ENCODE measurements at places on chromosomes 2 and 18.

DNA sequence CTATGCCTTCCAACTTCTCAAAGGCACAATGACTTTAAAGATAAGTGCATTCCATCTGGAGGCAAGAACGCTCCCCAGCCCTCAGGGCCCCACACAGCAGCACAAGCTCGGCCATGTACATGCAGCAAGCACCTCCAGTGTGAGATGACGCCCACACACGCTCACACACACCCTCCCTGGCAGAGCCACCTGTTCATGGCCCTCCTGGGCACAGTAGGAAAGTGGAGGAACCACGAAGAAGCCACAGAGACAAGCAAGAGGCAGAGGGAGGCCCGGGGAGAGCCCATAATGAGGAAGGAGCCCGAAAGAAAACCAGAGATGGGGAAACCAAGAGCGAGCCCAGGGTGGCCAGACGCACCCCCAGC is 21.7 kb downstream of the BIN1 start:
- peak; percentile 12 for DNase-seq

DNA sequence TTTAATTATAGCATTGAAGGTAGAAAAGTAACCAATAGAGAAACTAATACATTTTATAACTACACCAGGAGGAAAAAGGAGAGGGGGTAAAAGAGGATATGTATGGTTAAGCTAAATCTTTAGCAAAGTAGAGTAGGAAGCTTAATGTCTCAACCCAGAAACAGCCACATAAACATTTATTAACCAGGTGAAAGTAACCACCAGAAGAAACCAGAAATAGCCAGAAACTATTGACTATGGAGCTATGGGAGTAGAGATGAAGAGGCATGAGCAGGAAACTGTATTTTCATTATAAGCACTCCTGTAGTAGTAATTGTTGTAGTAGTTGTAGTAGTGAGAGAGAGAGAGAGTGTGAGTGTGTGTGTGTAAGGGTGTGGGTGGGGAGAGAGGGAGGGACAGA is 617.5 kb upstream of the CHAC2 start:
- DNase-seq: no peak

DNA sequence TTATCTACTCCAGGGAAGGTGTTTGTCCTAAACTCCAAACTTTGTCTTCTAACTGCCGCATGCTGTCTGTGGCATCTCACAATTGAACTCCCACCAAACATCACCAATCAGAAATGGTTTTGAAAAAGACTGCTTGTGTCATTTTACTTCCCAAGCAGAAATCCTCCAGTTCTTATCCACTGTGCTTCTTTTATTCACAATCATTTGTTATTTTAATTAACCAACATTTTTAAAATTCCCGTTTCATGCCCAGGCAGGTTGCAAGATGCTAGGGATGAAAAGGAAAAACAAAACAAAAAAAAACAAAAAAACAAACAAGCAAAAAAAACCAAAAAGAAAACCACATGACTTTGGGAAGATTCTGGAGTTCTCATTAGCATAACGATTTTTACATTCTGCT is 63.5 kb upstream of the RAB27B start:
- no peak for DNase-seq

GRCh38 chr2:7858624-7859023 is 823.2 kb upstream of the ID2 start:
- DNase-seq: no peak

GRCh38 chr2:57796527-57796926 is 250.1 kb upstream of the VRK2 start:
- no peak for DNase-seq

- no peak for DNase-seq
These were observed 1.7 kb downstream of the EGR4 start for GRCh38 chr2:73291461-73292315.

DNA sequence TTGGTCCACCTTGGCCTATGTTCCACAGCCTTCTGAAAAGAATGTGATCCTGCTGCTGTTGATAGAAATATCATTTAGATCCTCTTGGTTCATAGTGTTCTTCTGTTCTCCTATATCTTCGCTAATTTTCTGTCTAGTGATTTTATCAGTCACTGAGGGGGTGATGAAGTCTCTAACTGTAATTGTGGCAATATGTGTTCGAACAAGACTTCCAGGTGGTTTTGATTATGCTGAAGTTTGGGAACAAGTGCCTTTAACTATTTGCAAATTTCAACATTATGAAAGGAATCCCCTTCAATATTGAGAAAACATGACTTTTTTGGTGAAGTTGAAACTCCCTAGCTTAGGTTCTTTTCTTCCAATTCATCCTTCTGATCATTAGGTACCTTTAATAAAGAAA is 140.4 kb downstream of the MTX2 start:
- no peak for DNase-seq

DNA sequence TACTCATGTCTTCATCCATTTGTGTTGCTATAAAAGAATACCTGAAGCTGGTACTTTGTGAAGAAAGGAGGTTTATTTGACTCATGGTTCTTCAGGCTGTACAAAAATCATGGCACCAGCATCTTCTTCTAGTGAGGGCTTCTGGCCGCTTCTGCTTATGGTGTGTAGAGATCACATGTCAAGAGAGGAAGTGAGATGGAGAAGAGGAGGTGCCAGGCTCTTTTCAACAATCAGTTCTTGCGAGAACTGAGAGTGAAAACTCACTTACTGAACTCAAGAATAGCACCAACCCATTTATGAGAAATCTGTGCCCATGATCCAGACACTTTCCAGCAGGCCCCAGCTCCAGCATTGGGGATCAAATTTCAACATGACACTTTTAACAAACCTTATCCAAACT is 30.0 kb upstream of the BARD1 start:
- DNase-seq: no peak

DNA sequence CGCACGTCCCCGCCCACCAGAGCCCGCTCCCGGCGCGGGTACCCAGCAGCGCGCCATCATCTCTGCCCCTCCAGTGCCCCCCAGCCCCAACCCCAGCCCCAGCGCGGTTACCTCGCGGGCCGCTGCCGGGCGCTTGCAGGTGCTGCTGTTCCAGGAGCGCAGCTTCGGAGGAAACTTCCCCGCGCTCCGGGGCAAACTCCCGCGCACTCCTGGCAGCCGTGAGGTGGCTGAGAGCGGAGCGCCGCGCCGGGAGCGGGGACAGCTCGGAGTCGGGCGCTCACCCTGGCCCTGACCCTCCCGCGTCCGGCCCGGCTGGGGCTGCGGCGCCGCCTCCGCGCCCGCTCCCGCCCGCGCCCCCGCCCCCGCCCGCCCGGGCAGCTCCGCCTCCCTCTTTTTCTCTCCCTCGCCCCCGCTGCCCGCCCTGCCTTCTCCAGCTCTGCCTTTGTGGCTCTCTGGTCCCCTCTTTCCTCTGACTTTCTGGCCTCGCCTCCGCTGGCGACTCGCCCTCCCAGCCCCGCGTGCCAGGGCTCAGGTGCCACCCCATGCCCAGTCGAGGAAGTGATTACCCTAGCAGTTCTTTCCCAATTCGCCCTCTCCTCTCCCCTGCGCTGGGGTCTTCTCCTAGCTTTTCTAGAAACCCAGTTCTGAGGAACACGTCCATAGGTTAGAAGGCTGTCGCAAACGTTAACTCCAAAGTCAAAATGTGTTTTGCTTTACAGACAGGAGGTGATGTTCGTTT is at the start of gene CHST9:
TSS of gene CHST9 (minus strand) at position 284 of the 739 bp plus-strand sequence. CDS start 42,499 bp downstream, outside the sequence.
- no peak for DNase-seq

GRCh38 chr2:212939777-212940531 is 211.5 kb downstream of the IKZF2 start:
- DNase-seq: no peak

- no peak for DNase-seq
These were observed 111.4 kb downstream of the METTL4 start for GRCh38 chr18:2459886-2460285.

DNA sequence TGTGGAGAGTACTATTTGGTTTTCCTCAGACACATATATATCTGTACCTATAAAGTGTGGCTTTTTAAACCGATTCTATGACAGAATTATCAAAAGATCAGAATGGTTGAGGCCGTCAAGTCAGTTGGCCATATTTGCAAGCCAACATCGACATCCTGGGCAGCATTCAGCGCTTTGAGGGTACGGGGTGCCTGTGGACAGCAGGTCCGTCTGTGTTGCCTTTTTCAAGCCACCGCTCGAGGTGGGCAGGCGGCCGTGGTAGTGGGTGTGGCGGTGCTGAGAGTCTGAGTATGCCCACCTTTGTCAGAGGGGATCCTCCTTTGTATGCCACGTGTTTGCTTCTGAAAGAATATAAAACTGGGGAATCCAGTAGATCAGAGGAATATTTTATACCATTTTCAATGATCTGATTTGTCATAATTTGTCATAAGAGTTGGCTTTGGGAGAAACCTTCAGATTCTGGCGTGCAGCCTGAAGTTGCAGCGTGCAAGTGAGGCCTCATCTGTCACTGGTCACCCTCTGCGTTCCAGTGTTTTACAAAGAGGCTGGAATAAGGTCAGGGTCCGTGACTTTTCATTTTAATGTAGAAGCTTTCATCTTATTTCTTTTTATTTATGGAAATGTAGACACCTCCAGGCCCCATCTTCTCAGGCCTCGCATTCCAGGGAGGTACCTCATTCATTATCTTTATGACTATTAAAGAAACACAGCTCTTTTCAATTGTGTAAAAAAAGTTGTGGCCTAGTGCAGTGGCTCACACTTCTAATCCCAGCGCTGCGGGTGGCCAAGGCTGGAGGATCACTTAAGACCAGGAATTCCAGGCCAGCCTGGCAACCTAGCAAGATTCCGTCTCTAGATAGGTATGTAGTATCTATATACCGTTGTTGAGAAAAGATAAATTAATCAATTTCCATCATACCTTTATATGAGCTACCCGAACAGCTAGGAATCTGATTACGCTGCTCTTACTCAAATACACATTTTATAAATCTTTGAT is 37.8 kb upstream of the RBM44 start:
- DNase-seq: no peak

DNA sequence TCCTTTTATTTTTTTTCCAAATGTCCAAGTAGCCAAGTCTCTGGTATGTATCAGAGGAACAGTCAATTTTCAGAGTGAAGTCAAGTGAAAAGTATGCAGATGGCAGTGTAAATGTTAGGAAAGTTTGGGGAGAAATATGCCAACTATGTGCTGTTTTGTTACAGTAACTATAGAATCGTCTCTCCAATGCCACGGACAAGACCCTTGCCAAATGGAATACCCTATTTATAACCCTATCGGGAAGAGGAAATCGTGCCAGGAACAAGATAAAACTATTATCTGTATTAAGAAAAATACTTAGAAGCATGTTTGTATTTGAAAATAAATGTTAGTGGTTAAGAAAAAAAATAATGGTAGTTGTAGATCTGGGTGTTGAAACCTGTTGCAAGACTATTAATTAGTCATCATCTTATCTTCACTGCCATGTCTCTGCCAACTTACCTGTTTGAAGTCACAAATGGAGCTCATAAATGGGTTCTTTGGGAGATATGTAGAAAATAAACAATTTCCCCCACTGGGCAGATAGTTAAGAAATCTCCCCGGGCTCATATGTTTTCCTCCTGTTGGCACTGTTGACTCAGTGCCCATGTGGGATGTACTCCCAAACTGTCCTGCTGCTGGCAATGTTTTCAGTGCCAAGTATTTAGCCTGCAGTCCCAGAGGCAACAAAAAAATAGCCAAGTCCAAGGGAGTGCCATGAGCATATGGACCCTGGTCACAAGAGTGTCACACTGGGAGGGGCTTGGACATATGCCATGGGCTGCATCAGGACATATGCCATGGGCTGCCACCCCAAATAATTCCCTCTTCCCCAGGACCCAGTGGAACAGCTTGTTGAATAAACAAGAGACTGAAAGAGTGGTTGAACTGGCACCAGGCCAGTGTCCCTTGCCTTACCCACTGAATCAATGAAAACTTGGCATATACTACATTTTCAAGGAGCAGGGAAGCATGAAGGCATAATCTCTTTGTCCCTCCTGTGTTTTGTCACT is 366.9 kb downstream of the OSR1 start:
- no peak for DNase-seq

- DNase-seq: no peak
These were observed 114.7 kb upstream of the CYP1B1 start for GRCh38 chr2:38190542-38191218.

- no peak for DNase-seq
These were observed 33.5 kb upstream of the ZNF512 start for GRCh38 chr2:27549303-27549702.

GRCh38 chr2:8753609-8754008 is 71.8 kb downstream of the ID2 start:
- DNase-seq: no peak

GRCh38 chr18:23071285-23071684 is 64.0 kb upstream of the CABLES1 start:
- peak; percentile 18 for DNase-seq

DNA sequence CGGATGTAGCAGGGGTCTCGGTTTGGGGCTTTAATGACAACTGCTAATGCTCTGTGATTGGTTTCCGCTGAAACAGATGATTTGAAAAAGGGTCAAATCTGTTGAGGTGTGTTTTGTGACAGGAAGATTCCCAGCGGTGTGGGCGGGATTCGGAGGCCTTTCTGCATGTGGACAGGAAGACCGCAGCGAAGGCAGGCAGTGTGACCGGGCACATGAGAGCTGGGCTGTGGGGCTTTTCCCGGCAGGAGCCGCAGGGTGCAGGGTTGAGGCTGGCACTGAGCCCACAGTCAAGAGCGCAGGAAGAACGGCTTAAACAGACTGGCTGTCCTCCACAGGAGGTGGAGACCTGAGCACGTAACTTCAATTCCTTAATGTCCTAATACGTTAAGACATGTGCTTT is 180.0 kb upstream of the TPO start:
- no peak for DNase-seq

- no peak for DNase-seq
These were observed 165.2 kb downstream of the SH3BP4 start for GRCh38 chr2:235116885-235117492.

- no peak for DNase-seq
These were observed 145.6 kb upstream of the GPC1 start for GRCh38 chr2:240289701-240290431.

- no peak for DNase-seq
These were observed 146.0 kb upstream of the SOX11 start for GRCh38 chr2:5546181-5546580.

DNA sequence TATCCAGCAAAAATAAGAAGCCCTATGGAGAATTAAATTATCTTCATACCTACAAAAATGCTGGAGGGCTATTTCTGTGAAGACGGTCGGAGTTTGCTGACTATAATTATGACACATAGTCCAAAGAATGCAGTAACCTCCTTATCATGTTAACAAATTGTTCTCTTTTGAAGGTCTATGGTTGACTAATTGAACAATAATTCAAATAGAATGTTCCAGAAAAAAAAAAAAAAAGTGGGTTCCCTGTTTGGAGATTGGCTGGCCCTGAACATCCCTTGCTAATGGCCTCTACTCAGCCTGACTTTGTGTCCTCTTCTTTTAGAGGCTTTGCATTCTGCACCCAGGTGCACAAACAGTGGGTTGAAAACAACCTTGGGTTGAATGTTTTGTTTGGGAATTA is 82.8 kb upstream of the CCBE1 start:
- DNase-seq: no peak

GRCh38 chr18:3664563-3665178 is 214.7 kb downstream of the TGIF1 start:
- no peak for DNase-seq
